ENCODE measurements at places on chromosomes 3 and 15.

DNA sequence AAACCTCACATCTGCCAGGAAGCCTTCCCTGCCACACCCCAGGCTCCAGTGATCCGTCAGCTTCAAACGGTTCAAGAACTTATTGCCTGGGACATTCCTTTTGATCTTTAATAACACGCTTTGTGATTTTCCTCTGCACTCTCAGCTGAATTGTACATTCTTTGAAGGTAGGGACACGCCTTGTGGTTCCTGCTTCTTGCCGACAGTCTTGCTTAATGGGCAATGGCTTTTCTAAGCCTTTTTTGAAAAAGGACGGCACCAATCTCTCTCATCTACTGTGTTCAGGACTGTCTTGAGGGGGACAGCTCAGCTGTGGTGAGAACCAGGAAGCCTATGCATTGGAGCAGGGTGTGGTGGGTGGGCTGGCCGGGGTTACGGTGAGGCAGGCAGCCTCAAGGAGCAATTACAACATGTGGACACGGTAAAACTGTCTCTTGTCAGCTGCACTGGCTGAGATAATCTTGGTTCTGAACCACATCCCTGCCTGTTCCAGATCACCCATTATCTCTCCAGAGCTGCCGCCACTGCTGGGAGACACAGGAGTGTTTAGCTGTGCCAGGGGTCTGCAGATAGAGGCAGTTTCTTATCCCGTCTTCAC is 46.0 kb upstream of the GLCE start:
- peaks cover 30% of the 10 kb centered on the region for H3K27me3 ChIP-seq
- H3K36me3 ChIP-seq = no peaks in the 10 kb centered on the region
- no peaks in the 10 kb centered on the region for H3K4me1 ChIP-seq
- H3K27ac ChIP-seq = no peak overlapping the region

GRCh38 chr3:114376516-114377185 is 82.8 kb downstream of the TIGIT start:
- peaks cover 2% of the 10 kb centered on the region for H3K36me3 ChIP-seq
- H3K4me3 ChIP-seq = no peak overlapping the region

DNA sequence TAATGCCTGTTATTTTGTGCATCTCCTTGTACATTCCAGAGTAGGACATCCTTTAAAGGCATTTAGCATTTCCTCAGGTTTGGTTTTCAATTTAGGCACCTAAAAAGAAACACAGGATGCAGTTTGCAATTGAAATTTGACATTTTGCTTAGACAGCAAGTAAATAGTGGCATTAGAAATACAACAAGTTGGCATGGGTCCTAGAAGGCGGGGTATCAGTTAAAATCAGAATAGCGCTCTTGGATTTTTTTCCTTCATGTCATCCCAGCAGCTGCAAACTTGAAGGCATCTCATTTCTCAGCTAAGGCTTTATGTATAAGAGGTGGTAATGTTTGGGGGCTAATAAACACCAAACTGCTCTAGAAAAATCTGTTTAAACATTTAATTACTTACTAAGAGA is 47.5 kb upstream of the SKOR1 start:
- H3K4me1 ChIP-seq = no peaks in the 10 kb centered on the region
- H3K27ac ChIP-seq = no peak overlapping the region
- DNase-seq = no peak
- H3K36me3 ChIP-seq = no peaks in the 10 kb centered on the region

DNA sequence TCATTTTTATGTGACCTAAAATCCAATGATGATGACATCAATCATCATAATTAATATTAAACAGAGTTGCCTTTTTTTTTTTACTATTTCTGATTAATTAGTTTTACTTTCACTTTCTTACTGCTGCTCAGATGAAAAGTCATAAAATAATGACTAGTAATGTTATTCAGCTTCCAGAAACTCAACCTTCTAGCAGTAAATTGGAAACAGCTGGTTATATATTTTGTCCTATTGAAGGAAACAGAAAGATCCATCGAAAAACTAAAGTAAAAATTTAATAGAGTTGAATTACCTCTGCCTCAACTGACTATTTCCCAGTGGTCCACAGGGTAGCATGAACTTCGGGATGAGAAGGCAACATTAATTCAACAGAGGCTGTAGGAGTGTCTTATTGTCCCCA is 107.1 kb upstream of the PTX3 start:
- H3K4me3 ChIP-seq = no peak overlapping the region
- no peak for DNase-seq
- H3K27me3 ChIP-seq = no peaks in the 10 kb centered on the region
- no peaks in the 10 kb centered on the region for H3K36me3 ChIP-seq
- H3K4me1 ChIP-seq = no peaks in the 10 kb centered on the region

DNA sequence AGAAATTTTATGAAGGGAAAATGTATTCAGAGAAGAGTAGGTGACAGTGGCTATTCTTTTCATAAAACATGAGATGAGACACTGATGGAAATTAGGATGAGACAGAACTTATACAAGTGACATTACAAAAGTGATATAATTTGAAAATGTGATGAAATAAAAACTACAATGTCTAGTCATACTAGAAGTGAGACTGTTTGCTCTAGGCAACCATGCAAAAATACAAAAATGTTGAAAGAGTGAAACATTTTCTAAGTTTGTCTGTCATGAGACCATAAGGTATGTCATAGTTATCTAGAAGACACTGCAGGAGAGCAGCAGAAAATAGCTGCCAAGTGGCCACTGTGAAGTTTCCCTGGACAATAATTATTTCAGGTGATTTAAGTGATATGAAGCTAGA is 459.5 kb downstream of the DIPK2A start:
- no peak overlapping the region for H3K4me3 ChIP-seq
- no peak for DNase-seq
- H3K27ac ChIP-seq = no peak overlapping the region
- H3K4me1 ChIP-seq = peaks cover 3% of the 10 kb centered on the region
- H3K36me3 ChIP-seq = no peaks in the 10 kb centered on the region

DNA sequence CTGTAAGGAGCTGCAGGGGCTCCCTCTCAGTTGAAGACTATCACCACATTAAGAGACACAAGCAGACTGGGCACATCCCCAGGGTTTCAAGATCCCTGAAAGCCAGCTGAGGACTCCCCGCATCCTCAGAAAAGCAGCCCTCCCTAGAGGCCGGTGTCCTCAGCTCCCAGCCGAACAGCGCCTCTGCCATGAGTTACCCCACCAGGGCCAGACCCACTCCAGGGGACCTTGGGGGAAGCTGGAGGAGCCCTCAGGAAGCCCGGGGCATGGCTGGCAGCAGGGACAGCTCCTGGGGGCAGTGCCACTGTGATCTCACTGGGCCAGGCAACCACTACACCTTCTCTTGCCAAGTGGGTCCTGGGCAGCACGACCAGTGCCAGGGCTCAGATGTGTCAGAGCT is 8.1 kb downstream of the KLF15 start:
- no peaks in the 10 kb centered on the region for H3K4me1 ChIP-seq
- DNase-seq = no peak
- H3K27me3 ChIP-seq = no peaks in the 10 kb centered on the region

GRCh38 chr3:50737193-50737905 is 62.6 kb downstream of the DOCK3 start:
- no peaks in the 10 kb centered on the region for H3K4me1 ChIP-seq
- no peaks in the 10 kb centered on the region for H3K36me3 ChIP-seq
- H3K27me3 ChIP-seq = no peaks in the 10 kb centered on the region
- H3K4me3 ChIP-seq = no peak overlapping the region

DNA sequence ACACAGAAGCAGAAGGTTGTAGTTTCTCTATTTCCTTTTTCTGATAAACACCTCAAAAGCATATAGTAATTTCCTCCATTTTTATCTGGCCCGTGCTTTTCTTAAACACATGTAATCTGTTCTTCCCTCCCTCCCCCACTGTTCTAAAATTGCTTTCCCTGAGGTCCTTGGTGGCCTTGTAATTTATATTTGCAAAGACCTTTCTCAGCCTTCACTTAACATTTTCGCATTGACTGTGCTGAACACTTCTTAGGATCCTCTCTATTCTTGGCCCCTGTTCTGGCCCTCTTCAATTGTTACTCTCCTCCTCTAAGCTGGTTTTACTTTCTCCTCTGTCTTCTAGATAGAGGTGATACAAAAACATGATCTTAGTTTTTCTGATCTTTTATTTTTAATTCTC is 28.3 kb downstream of the GAP43 start:
- DNase-seq = no peak
- H3K27me3 ChIP-seq = peaks cover 7% of the 10 kb centered on the region
- H3K36me3 ChIP-seq = no peaks in the 10 kb centered on the region
- no peak overlapping the region for H3K27ac ChIP-seq
- no peak overlapping the region for H3K4me3 ChIP-seq

- H3K36me3 ChIP-seq = no peaks in the 10 kb centered on the region
- no peak for DNase-seq
- H3K4me3 ChIP-seq = no peak overlapping the region
Measured at GRCh38 chr15:66151809-66152208, 101.7 kb downstream of the MEGF11 start.

- no peaks in the 10 kb centered on the region for H3K4me1 ChIP-seq
- H3K36me3 ChIP-seq = no peaks in the 10 kb centered on the region
- H3K4me3 ChIP-seq = no peak overlapping the region
- H3K27me3 ChIP-seq = peaks cover 5% of the 10 kb centered on the region
- DNase-seq = no peak
Measured at GRCh38 chr15:51313644-51314280, 24.6 kb downstream of the CYP19A1 start.
